Stimulated activated CD4-positive, alpha-beta T cell treated with anti-CD3 and anti-CD28 coated beads, Interleukin-2, amount 100 ng/mL, for 4 hours (primary cell): ENCODE measurements at places on chromosomes 1 and 21.
A peak's percentile ranks its signal among the peaks of the same experiment; 100 is the strongest.

GRCh38 chr1:30511563-30511962, 211.8 kb downstream of the MATN1 start:
- DNase-seq: no peak

DNA sequence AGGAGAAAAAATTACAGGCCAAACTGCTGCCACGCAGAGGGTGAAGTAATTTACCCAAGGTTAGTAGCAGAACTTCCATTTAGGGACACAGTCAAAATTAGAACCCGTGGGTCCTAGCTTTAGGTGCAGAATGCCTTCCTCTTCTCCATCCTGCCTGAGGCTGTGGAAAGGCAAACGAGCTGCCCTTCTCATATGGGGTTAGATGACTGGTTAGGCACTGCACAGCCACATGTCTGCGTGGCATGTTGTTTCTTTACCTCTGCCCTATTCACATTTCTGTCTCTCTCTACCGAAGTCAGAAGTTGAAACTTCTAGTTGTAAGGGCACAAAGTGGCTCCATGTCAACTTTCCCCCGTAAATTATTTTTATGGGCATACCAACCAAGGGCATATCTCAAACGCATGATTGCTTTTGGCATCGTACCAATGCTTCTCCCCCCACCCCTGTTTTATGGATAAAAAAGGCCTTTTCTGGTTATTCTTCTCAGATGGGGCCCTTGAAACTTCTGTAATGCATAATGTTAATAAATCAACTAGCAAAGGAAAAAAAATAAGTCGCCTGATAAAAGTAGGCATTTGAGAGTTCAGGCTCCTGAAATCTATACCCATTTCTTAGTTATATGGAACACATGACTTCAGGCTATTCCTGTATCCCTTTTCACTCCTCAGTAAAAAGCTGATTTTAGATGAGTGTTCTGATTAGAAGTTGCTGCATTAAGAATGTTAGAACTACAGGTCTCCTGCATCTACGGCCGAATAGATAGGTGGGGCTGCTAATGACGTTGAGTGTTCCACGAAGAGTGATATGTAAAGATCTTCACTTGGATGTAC, 139.6 kb upstream of the NRIP1 start:
- no peak for DNase-seq

DNA sequence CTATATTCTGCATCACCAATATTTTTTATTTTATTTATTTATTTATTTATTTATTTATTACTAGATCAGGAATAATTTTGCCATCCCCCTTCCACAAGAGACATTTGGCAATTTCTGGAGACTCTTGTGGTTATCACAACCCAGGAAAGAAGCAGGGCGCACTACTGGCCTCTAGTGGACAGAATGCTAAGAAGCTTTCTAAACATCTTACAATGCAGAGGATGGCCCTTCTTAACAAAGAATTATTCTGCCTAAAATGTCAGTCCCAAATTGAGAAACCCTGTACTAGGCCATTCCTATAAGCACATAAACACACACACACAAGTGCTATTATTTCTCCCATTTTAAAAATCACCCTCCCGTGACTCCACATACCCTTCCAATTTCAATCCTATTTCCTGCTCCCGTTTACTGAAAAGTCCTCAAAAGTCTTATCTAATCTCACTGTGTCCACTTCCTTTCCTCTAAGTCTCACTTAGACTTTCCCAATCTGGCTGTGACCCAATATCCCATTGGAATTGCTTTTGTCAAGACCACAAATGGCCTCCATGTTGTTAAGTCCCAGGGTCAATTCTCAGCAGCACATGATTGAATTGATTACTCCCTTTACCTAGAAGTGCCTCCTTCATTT, 43.7 kb upstream of the RNF11 start:
- peak; percentile 27 for DNase-seq

- no peak for DNase-seq
These were observed 36.0 kb upstream of the GNG12 start for GRCh38 chr1:67869233-67869632.

DNA sequence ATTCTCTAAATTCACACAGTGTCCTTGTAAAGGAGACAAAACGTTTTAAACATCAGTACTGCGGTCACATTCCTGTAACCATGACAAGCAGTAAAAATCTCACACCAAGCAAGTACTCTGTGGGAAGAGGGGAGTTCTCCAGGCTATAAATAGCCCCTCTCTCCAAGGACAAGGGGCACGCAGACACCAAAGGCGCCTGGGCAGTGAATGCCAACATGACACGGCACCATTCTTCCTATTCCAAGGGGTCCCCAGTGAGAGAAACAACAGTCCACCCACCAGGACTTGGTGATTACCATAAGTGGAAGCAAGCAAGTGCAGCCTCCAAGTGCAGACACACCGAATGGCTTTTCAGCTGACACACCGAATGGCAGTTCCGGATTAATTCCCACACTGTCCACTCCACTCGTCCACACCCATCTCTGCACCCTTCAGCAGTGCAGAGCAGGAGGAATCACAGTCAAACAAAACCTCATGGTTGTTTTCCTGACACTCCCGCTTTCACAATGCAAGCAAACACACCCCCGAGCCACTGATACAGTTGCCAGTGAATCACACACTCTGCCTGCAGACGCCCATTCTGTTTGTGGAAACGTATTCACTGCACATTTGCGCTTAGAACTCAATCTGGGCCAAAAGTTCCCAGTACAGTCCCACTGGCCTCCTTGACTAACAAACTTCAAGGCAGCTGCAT, 1.8 kb downstream of the PTTG1IP start:
- no peak for DNase-seq

DNA sequence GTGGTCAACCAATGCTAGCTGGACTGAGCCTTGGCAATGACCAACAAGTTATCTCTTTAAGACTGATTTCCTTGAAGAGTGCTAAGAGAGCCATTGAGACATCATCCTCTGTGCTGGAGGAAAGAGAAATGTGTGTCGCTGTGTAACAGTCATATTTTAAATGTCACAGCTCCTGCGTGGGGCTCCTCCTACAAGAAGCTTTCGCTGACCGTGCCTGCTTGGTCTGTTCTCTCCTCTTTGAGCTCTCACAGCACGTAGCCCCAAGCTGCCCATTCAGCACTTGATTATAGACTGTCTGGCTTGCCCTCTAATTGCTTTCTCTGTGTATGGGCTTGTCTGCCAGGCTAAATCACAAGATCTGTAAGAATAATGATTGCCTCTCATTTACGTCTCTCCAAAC, 221.3 kb downstream of the FOXD2 start:
- DNase-seq: no peak

GRCh38 chr1:206114692-206115640, 2.2 kb downstream of the AVPR1B start:
- DNase-seq: no peak
